Inflammatory macrophage (primary cell): ENCODE measurements at places on chromosomes 1 and 21.

GRCh38 chr1:161989786-161990185 is 33.9 kb downstream of the OLFML2B start:
- DNase-seq, result peak; percentile 91

DNA sequence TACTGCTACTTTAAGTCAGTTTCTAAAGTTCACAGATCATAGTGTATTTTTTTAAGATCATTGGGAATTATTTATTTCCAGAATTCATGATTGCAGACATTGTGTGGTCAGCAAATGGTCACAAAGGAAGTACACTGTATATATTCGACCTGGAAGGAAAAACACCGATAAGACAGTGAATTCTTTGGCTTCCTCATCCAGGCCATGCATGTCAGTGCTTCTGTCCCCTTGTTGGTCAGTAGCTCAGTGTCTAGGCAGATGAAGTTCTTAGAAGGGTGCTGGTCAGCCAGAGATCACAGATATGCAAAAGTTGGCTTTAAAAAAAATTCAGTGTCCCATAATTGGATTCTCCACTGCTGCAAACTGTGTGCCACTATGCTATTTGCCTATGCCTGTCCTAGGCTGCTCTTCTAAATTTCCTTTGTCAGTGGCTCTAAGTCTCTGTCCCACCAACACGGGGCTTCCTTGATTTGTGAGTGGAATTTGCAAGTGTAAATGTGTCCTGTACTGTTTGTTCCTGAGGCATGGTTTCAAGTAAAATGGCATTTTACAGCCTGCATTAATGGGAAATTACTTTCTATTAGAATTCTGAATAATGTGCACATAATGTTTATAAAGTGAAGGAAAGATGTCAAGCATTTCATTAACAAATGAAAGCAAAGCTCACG is 12.0 kb upstream of the VAMP4 start:
- DNase-seq, result no peak

DNA sequence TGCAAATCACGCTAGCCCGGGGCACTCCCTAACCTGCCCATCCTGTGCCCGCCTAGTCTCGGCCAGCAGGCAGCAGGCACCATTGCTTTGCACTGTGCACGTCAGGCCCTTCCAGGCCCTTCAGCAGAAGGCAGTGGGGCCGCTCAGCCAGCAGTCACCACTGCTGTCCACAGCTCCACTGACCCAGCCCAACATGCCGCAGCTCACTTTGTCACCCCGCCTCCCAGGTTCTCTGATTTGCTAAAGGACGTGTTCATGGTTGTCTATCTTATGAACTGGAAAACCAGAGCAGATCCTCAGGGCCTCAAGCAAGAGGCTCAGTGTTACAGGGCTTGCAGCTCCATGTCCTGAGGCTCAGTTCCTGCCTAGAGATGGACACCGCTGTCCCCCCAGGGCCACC is 14.2 kb upstream of the SPOCD1 start:
- DNase-seq, result no peak

GRCh38 chr1:3482378-3482849 is 27.9 kb downstream of the ARHGEF16 start:
- DNase-seq, result no peak

DNA sequence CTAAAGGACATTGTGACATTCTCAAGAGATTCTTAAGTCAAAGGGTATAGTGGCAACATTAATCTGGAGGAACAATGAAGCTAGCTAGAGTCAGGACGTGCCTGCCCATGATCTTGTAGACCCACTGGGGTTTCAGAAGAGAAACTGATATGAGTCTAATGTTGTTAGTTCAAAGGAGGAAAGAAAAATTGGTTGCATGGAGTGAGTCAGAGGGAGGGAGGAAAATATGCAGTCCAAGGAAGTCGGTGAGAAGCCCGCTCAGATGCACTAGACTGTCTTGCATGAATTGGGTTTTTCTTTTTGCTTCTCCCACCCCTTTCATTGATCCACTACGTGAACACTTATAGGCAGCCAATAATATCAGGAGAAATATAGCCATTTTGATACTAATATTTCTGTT is 53.8 kb upstream of the SYT14 start:
- no peak for DNase-seq

DNA sequence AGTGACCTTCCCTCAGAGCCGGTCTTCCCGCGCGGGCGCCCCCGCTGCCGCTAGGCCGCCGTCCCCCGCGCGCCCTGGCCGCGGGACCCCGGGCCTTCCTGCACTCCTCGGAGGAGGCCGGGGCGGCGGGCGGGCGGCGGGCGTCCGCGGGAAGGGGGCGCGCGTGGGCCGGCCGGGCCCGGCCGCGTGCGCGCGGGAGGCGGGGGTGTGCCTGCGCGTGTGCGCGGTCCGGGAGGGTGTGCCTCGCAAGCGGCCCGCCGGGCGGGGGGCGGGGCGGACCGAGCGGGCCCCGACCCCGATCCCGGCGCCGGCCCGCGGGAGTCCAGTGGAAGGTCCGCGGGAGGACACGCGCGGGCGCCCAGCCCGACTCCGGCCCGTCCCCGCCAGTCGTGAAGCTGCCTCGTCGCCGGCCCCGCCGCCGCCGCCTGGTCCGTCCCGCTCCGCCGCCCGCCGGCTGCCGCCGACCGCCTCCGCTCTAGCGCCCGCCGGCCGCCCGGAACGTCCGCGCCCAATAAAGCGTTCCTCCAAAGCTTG is 438 bp downstream of the MRPS6 start:
- no peak for DNase-seq

GRCh38 chr1:164325786-164326185 is 233.2 kb upstream of the PBX1 start:
- DNase-seq, result no peak

- DNase-seq, result no peak
Observed at GRCh38 chr1:6481820-6482219, 9.6 kb downstream of the PLEKHG5 start.

DNA sequence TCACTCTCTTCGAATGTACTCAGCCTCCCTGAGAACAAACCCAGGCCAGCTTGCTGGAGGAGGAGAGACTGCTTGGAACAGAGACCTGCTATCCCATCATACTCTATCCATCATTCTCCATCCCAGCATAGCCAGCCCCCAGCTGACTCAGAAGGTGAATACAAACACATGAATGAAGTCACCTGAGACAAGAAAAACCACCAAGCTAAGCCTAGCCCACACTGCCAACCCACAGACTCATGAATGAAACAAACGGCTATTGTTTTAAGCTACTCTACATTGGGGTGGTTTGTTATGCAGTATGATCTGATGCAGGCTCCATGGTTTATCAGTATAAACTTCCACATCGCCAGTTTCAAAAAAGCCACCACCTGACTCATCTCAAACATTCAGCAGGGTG is 395.6 kb downstream of the SETD4 start:
- no peak for DNase-seq

DNA sequence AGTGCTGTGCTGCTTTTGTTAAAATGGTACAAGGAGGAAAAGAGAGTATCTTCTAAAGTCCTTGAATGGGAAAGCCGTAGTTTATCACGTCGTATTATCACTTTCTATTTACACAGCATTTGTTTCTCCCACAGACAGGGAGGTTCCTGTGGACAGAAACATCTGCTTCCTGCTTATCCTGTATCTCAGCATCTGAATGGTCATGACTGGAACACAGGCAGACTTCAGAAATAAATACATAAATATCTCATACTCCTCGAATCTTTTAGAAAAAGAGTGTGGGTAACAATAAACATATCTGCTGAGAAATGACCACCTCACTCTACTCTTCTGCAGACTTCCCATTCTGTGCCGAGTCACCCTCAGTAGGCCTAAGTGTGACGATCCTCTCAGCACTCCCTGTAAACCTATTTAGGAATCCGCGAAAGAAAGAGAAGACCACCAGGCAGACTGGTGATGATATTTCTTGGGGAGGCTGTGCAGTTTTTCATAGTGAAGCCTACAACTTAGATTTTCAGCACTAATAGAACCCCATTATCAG is 393.5 kb downstream of the SMYD3 start:
- peak; percentile 9 for DNase-seq

GRCh38 chr1:214496126-214496525 is 55.3 kb downstream of the PTPN14 start:
- DNase-seq, result no peak

DNA sequence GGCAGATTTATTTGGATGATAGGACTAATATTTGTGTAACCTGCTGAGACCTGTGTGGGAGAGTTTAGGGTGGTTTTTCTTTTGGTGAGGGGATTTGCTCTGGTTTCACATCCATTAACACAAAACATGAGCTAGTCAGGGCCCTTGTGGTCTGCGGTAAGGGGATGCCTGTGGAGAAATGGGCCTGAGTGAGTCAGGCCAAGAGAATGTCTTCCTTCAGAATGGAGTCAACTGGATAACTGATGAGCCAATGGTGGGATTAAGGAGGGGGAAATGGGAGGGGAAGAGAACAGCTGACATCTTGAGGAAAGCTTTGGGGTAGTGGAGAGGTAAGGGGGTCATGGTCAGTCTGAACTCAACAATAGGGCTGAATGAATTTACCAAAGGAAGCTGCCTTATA is 13.9 kb downstream of the WNT2B start:
- DNase-seq, result no peak

DNA sequence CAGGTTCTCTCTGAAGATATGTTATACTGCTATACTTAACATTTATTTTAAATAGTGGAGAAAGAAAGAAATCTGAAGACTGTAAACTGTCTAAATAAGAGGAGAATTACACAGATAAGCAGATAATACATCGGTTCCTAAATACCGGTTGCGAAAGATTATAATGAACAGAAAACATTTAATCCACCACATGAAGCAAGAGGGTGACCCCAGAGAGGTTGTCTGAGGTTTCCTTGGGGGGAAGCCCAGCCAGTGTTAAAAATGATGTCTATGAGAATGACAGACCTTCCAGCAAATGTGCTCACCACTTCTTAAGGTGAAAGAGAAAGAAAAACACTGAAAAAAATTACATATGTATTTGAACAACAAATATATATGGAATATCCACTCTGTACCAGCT is 356.4 kb upstream of the KAZN start:
- DNase-seq, result no peak

- DNase-seq, result no peak
Observed at GRCh38 chr1:172269644-172270043, 150.8 kb upstream of the C1orf105 start.

GRCh38 chr1:26411624-26412074 is 1.0 kb downstream of the LIN28A start:
- DNase-seq, result no peak

DNA sequence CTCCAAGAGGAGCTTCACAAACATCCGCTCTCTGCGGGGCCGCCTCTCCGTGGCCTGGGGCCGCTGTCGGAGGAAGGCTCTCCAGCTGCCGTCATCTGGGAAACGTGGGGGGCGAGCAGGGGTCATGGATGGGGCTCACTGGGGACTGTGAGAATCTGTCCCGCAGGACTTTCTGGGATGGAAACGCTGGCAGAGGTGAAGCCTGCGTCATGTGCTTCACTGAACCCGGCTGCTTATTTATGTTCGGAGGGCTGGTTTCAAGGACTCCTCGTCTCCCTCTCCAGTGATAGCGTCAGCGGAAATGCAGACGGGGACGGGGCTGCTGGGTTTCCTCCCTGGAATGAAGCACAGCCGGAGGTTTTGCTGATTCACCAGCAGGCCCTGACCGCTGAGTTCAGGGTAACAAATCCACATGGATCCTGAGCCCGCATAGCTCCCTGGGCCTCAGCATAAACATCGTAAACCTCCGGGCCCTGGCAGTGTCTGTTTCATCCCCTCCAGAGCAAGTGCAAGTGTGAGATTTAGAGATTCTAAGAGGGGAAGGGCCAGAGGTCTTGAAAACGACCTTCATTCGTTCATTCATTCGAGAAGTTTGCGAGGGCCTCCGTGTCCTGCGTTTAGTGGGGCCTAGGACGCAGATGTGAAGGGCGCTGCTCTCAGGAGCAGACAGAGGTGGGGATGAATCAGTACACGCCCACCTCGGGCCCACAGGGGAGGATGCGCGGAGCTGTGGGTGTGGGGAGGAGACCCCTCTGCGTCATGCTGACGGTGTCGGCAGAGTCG is 7.0 kb upstream of the POFUT2 start:
- no peak for DNase-seq

DNA sequence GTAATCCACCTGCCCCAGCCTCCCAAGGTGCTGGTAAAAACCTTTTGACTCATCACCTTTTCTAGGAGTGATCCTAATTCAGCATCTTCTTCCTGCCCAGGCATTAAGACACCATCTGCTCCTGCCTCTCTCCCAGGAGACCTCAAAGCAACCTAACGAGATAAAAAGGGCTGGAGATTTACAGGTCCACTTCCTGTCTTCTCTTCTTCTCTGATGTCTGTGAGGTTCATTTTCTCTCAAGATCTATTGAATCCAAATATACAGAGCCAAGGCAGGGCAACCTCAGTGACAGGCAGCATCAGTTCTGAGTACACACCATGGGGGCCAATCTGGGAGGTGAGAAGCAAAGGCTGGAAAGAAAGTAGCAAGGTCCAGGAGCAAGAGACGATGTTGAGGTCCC is 219.4 kb downstream of the SETD4 start:
- no peak for DNase-seq

DNA sequence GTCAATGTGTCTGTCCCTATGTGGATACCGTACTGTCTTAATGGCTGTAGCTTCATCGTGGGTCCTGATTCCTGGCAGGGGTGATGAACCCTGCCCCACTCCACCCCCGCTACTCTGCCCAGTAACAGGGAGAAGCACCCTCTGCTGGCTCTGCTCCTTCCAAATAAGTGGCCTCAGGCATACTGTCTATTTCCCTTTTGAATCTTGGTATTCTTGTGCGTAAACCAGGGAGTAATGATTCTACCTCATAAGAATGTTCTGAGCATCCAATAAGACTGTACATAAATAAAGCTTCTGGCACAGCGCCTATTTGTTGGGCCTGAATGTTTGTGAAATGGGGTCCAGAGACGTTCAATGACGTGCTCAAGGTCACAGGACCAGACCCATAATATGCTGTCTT is 35.2 kb upstream of the CTPS1 start:
- DNase-seq, result no peak

GRCh38 chr1:165600793-165601192 is 30.2 kb upstream of the MGST3 start:
- peak; percentile 69 for DNase-seq

DNA sequence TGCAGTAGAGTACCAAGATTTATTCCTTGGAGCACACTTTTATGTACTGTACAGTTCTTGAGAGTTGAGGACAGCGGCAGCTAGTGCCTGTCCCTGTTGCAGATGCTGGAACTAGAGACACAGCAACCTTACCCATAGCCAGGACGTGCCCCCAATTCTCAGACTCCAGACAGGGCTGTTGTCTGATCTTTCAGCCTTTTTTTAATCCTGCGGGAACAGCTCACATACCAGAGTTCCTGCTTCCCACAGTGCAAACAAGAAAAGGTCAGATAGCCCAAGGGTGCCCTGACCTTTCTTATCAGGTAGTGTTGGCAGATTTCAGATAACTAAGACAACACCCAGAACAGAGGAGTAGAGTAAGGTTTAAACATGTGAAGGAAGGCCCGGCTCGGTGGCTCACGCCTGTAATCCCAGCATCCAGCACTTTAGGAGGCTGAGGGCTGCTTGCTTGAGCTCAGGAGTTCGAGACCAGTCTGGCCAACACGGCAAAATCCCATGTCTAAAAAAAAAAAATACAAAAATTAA is 78.5 kb downstream of the DOP1B start:
- DNase-seq, result no peak

GRCh38 chr1:111770916-111771315 is 15.2 kb downstream of the DDX20 start:
- no peak for DNase-seq
